ENCODE measurements at places on chromosomes 2 and 18.

DNA sequence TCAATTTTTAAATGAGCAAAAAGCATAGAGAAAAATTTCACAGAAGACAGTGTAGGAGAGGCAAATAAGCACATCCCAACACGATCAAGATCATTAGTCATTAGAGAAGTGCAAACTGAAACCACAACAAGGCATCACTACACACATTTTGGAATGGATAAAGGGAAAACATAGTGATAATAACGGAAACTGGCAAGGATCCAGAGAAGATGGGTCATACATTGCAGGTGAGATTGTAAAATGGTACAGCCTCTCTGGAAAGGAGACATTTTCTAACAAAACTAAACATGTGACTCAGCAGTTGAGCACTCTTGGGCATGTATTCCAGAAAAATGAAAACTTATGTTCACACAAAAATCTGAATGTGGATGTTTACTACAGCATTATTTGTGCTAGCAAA lies 98.3 kb upstream of the TMEM17 start:
- no peak for DNase-seq

DNA sequence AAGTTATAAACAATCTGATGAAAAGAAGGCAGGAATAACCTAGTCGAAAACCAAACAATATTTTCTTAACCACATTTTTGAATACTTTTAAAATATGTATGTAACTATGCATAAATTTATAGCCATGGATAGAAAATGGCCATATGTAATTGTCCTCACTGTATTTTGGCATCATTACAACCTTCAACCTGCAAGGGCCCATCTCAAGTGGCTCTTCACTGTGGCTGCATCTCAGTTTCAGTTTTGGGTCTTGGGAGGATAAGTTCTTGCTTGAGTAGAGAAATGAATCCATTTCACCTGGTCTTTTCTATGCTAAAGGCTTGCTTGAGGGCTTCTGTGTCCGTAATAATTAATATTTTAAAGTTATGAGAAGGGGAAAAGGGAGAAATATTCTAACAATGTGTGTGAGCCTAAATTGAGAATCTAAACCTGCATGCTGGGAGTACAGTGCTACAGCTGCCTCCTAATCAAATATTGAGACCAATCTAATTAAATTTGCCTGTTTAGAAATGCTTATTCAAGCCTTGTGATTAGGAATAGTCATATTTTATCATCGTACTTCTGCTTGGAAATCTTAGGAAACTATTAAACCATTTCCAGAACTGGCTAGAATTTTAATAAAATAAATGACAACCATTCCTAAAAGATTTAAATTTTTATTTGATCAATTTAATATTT lies 92.5 kb downstream of the EML4 start:
- no peak for DNase-seq

DNA sequence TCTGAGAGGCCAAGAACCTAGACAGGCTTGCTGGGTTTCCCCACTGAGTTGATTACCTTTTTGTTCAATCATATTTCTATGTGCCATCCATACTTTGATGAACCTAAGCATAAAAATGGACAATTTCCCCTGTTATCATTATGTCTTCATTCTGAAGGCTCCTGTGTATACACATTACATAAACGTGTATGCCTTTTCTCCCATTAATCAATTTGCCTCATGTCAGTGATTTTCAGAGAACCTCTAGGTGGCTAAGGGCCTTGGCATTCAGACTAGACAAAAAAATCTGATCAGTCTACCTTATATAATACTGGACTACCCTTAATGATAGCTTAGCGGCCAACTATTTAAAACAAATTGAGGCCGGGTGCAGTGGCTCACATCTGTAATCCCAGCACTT lies 4.1 kb upstream of the PEX13 start:
- DNase-seq, result no peak

DNA sequence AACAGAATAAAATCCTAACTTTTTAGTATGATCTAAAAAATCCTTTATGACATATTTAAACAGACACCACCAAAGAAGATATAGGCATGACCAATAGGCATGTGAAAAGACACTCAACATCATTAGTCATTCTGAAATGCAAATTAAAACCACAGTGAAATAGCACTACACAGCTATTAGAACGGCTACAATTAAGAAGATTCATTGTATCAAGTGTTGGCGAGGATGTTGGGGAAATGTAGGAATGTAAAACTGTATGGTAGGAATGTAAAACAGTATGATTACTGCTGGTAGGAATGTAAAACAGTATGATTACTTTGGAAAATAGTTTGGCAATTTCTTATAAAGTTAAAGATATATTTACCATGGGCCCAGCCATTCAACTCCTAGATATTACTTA lies 253.3 kb upstream of the TCF4 start:
- no peak for DNase-seq

- DNase-seq, result no peak
Measured at GRCh38 chr2:56230156-56230555, 46.4 kb downstream of the CCDC85A start.

DNA sequence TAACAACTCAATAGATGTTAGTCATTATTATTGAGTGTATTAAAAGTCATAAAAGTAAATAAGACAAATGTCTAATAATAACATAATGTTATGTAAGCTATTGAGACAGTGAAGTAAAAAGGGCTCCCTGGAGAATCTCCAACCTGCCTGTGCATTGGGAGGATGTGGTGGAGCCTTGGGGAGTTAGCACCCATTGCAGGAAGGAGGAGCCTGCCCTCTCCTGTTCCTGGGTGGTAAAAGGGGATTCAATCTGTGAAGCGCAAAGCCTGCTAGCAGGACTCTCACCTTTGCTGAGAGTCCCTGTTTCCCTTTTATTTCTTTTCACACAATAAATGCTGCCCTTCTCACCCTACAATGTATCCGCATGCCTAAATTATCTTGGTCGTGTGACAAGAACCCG lies 206.1 kb downstream of the RAB3GAP1 start:
- DNase-seq, result no peak

GRCh38 chr2:176171351-176172006 lies 14.4 kb downstream of the HOXD3 start:
- DNase-seq, result no peak

GRCh38 chr2:158459161-158460003 lies 2.6 kb downstream of the PKP4 start:
- DNase-seq, result no peak

GRCh38 chr2:105180491-105180972 lies 61.0 kb upstream of the GPR45 start:
- no peak for DNase-seq

GRCh38 chr2:1728821-1729220 lies 15.5 kb downstream of the PXDN start:
- DNase-seq, result no peak

- DNase-seq, result no peak
Measured at GRCh38 chr2:191638802-191639172, 39.1 kb upstream of the NABP1 start.

- DNase-seq, result no peak
Measured at GRCh38 chr2:118678985-118679384, 168.5 kb downstream of the EN1 start.

- DNase-seq, result no peak
Measured at GRCh38 chr2:99822474-99823207, 319.7 kb downstream of the AFF3 start.

GRCh38 chr18:10100941-10101701 lies 187.3 kb downstream of the VAPA start:
- no peak for DNase-seq

DNA sequence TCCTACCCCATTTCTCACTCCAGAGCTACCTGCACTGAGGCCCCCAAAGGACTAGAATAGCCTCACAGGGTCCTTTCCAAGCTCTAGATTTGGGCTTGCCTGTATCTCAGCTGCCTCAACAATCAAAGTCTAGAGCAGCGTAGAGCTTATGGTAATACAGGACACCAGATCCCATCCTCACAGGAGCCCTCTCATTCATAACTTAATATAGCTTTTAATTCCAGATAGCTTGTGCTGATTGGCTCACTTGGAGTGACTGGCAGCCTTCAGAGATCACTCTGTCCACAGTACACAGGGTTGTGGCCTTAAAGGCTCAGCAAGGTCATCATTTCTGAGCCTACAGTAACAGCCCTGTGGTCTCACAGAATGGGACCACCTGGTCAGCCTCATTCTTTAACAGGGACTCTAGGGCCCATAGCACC lies 51.4 kb downstream of the ZFP36L2 start:
- no peak for DNase-seq

DNA sequence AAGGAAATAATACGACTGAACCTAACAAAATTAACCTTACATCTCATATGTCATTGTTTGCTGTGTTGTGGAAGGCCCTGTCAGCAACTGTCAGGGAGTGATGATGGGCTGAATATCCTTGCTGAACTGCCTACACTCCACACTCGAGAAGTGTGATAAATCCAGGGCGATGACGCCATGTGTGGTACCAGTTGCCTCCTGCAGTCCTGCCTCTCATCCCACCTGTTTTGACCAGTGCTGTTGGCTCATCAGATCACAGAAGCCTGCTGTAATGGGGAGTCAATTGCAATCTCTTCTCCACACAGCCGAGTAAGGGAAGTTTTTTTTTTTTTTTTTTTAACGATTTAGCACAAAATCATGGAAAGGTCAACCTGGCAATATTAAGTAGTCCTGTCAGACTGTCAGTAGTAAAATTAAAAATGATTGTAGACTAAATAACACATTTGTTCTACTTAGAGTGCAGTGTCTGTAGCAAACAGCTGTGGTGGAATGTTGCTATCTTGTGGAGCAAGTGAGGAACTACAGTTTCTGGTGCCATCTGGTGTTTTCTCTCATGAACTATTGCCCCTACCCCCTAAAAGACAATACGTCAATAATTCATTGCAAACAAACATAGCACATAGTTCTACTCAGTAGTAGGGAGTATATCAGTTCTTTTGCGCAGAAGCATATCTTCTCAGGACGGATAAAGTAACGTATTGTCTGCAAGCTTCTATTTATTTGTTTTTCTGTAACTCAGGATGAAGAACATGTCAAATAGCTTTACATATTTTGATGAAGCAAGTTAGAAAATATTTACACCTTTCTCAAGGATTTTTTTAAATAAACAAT lies 347.6 kb downstream of the CTNNA2 start:
- no peak for DNase-seq

DNA sequence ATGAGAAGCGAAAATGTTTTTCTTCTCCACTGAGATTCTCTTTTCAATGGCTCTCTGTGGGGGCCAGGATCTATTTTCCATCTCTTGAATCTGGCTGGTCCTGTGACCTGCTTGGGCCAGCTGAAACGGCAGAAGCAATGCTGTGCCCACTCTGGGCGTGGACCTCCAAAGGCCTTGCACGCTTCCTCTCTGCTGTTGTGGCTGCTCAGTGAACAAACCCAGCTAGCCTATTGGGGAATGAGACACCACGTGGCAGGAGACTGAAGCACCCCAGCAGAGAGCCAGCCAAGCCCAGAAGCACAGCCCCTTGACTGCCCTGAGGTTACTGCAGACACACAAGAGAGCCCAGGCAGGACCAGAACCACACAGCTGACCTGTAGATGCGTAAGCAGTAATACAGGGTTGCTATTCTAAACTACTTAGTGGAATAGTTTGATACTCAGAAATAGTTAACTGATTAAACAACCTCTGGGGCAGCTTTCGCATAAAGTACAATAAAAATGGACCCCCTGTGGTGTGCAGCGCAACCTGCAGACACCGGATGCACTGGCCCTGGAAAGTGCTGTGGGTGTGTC lies 221.7 kb upstream of the SH3BP4 start:
- DNase-seq, result no peak

GRCh38 chr18:49949951-49950395 lies 136.6 kb upstream of the ACAA2 start:
- DNase-seq, result no peak

GRCh38 chr2:3223080-3223923 lies 154.3 kb downstream of the EIPR1 start:
- DNase-seq, result peak; percentile 6

DNA sequence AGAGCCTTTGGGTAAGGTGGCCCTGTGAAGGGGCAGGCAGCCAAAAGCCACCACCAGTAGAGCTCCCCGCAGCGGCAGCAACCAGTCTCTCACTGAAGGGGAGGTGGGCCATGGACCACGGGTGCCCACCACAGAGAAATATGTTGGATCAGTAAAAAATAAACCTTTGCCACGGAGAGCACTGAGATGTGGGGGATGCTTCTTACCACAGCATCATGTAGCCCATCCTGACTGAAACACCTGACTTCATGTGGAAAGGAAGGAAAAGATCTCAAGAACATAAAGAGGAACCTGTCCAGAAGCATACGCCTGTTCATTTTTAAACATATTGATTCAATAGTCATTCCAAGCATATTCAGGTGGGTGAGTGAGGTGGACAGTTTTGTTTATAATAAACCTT lies 51.1 kb downstream of the LONRF2 start:
- no peak for DNase-seq

DNA sequence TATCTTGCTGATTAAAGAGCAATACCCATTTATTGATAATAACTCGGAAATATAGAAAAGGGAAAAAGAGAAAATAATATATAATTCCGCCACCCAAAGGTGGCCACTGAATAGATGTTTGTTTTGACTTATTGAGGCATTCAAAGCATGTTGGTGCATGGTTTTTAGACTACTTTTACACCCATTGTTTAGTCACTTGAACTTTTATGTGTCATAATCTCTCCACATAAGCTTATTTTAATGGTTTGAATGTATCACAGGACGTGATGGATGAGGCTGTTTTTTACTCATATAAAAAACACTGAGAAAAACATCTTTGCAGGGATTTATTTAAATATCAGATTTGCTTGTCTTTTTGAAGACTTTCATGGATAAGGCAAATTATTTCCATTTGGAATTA lies 120.4 kb downstream of the ACKR3 start:
- DNase-seq, result no peak

GRCh38 chr2:98157557-98157956 lies 70.6 kb downstream of the VWA3B start:
- no peak for DNase-seq

DNA sequence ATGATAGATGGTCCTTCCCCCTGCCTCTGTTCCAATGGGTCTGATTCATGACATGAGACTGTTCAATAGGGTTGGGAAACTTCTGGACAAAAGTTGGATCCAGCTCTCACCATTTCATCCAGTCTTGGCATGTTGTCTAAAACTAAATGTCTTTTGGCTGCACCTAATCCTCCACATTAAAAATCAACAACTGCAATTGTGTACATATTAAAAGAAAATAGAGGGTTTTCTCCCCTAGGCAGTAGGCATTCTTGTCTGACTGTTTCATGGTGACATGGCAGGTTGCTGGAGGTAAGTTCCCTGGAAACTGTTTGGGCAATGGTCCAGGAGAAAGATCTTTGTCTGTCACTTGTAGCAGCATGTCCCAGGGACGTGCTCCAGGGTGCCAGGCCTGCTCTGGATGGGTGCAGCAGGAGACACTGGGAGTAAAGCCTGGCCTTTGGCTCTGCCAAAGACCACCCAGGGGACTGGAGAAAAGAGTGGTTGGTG lies 135.8 kb downstream of the TCF4 start:
- no peak for DNase-seq

GRCh38 chr18:79764131-79764530 lies 33.6 kb upstream of the KCNG2 start:
- no peak for DNase-seq

DNA sequence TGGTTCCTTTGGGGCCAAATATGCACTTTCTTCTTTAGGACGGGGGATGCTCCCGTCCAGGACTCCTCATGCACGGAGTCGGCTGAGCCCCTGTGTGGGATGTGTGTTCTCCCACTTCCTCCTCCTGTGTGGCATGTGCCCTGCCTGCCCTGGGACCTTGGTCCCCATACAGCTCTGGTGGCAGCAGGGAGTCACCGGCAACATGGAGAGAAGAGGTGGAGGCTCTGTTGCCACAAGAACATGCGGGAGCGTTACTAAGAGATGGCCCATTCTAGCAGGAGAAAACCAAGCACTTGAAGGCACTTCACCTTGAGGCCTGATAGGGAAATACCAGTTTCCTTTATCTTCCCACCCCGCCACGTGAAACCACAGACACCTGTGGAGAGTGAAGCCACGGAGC lies 98.0 kb downstream of the DDX1 start:
- no peak for DNase-seq

Measured in stimulated activated CD8-positive, alpha-beta memory T cell treated with anti-CD3 and anti-CD28 coated beads, Interleukin-7, amount 100 ng/mL, for 1 hour (primary cell).